Stimulated activated CD4-positive, alpha-beta T cell treated with anti-CD3 and anti-CD28 coated beads, Interleukin-1b, Interleukin-23, amount 100 ng/mL, for 48 hours (primary cell): ENCODE measurements at places on chromosomes 6 and 20.

- no peak for DNase-seq
Observed at GRCh38 chr20:50215926-50216325, 25.3 kb downstream of the CEBPB start.

DNA sequence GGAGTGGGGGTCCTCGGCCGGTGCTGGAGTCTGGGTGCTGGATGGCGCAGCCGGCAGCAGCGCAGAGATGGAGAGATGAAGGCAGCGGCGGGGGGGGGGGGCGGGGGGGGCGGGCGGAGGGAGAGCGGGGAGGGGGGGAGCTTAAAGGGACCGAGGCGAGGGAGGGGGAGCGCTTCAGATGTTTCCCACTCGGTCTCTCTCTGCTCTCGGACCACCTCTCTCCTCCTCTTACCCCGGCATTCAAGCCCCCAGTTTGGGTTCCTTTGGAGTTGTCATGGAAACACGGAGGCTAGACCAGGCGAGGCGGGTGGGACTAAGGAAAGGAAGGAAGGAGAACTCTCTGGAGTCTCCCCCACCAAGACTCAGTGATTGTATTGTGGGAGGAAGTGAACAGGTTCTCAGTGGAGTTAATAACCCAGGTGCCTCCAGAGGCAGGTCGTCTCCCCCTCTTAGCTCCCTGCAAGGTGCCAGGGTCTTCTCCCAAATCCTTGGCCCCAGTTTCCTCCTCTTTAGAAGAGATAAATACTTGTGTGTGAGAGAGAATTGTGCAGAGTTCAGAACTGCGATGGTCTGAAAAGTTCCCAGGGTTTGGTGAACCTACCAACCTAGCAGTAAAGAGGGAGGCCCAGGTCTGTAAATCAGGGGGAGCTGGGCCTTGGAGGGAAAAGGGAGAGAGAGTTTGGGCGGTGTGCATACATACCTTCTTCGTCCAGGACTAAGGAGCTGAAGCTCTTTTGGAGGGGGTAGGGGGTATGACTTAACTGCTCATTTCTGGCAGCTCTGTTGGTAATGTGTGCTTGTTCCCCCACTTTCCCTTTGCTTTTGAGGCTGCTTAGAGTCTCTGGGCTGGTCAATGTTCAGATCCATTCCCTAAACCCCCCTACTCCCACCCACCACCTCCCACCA, at the start of gene PRRT1:
Gene PRRT1, minus strand, starts transcription at position 77 of the 906 bp plus-strand sequence. CDS start 112 bp downstream, outside the sequence.
- DNase-seq: no peak

DNA sequence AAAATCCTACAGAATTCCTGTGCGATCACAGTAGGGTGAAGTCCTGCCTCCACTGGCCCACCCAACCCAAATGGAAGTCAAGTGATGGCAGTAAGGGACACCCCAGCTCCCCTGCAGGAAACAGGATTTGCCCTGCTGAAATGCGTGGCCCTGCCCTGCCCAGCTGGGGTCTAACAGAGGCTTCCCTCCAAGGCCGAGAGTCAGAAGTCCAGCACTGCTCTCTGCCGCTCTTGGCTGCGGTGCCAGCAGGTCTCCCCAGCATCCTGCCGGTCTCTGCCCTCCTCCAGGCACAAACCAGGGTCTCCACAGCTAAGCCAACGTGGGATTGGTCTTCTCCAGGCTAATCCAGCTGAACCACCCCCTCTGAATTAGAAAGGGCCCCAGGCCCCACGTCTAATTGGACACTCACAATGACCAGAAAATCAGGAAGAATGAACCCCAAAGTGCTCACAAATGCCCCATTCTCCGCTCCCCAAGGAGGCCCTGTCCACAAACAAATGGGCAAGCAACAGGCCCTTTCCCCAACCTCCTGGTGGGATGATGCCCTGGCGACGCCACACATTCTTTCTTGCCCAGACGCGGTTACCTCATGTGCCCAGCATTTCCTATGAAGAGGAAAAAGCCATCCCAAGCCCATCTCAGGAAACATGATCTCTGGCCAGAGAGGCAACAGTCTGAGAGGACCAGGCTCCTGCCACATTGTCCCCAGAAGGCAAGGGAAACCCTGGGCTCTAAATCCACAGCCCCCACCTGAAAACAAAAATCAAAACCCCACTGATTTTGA, 117.2 kb downstream of the BANF2 start:
- no peak for DNase-seq

DNA sequence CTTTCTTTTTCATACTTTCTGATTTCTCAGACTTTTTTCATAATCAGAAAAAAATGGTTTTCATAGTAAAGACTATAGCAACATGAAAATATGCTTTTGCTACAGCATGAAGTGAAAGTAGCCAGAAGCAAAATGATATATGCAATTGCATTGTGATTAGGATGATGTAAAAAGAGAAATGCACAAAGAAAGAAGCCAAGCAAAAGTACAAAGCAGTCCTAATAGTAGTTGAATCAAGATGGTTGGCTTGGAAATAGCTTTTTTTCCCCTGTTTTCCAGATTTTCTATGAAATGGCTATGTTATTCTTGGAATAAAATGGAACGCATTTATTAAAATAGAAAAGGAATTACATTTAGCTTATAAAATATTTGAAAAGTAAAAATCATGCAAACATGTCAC, 77.3 kb downstream of the SEL1L2 start:
- DNase-seq: no peak

- DNase-seq: peak; percentile 45
Observed at GRCh38 chr6:143026696-143027449, 33.8 kb upstream of the AIG1 start.

- DNase-seq: no peak
Observed at GRCh38 chr6:7730784-7731227, 4.9 kb downstream of the BMP6 start.

DNA sequence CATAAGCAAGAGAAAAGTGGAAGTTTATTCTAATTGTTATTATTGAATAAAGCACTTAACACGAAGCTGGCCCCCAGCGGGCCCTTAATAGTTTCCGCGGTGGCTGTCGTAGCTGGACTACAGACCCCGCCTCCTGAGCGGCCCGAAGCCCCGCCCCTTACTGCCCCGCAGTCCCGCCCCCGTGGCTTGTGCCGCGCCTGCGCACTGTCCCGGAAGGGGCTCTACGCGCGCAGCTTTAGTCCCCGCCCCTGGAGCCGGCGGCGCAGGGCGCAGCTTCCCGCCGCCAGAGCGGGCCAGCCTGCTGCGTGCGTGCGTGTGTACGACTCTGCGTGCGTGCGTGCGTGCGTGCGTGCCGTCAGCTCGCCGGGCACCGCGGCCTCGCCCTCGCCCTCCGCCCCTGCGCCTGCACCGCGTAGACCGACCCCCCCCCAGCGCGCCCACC, at the start of gene VAPB:
Gene VAPB, plus strand, starts transcription at position 348 of the 442 bp plus-strand sequence. CDS start 231 bp downstream, outside the sequence.
- DNase-seq: peak; percentile 96

DNA sequence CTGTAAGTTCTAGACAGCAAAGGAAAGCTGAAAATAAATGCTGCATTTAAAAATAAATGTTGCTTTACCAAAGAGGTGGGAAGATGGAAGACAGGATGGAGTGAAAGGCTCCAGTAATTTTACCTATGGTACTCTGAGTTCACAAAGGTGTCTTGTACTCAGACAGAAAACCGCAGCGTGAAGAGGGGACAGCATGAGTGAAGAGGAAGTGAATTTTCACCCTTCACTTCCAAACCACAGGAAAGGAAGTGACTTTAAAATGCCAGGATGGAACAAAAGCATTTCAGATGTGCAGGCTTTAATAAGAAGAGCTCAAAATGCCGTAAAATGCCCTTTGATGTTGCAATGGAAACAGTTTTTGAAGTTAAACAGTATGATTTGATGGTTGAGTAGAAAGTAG, 91.2 kb upstream of the TINAG start:
- no peak for DNase-seq

GRCh38 chr6:108417027-108417426, 122.2 kb downstream of the AFG1L start:
- DNase-seq: no peak

GRCh38 chr6:44697327-44697726, 309.8 kb downstream of the CDC5L start:
- DNase-seq: no peak

- no peak for DNase-seq
Observed at GRCh38 chr6:35312807-35313206, 15.2 kb downstream of the DEF6 start.

DNA sequence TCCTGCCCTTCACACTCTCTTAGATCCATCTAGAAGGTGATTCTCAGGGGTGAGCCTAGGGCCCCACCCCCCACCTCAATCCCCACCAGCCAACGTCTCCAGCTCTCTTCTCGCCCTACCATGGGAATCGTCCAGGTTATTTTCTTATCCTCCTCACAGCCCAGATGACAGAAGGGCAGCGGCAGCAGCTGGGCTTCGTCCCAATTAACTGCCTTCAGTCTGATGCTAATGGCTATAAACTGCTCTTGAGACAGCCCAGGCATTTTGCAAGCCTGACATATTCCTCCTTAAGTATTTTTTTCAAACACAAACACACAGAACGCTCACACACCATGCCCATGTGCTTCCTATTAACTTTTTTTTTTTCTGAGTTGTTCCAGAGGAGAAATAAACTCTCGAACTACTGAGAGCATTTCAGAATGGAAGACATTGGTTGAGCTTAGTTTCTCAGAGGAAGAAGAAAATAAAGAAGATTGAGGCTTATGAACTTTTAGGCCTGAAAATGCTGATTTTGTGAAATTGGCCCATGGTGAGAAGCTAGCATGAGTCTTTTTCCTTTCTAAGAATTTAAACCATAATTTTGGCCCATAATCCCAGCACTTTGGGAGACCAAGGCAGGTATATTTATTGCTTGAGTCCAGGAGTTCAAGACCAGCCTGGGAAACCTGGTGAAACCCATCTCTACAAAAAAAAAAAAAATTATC, 124.6 kb downstream of the EYA2 start:
- no peak for DNase-seq

DNA sequence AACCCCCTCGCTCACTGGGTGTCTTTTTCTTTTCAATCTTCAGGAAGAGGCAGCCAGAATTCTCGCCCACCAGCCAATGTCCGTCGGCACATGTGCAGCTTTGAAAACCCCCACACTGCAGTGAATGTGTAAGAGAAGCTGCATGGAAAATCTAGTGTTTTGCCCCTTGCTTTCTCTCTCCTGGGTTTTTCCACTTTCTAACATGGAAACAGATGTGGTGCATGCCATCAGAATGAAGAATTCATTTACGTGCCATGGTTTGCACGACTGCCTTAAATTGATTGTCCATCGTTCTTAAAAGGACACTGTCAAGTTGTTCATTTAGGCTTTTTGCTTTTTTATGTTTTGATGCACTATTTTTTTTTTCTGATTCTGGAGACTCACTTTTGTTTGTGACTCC, 117.1 kb upstream of the RAB32 start:
- DNase-seq: no peak

DNA sequence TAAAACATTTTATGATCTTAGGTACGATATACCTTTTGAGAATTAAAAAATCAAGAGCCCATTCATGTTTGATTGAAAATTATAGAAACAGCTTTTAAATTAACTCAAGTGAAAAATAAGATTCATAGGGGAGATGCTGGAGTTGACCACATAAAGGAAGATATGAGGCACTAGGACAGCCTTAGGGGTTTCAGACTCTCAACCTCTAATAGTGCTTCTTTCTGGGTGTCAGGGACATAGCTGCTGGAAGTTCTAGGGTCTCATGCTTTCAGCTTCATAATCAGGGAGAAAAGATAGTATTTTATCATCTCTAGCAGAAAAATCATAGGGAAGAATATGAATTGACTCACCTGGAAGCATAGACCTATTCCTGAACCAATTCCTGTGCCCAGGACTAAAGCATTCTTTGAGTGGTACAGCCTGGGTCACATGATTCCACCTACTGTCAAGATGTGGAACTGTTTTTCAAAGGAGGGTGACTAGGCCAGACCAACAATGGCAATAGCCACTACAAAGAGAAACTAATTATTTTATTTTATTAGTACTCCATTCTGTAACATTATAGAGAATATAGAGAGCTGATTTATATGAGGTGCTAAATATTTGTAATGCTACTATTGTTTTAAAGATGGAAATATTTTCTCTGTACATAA, 27.8 kb upstream of the CENPW start:
- no peak for DNase-seq

DNA sequence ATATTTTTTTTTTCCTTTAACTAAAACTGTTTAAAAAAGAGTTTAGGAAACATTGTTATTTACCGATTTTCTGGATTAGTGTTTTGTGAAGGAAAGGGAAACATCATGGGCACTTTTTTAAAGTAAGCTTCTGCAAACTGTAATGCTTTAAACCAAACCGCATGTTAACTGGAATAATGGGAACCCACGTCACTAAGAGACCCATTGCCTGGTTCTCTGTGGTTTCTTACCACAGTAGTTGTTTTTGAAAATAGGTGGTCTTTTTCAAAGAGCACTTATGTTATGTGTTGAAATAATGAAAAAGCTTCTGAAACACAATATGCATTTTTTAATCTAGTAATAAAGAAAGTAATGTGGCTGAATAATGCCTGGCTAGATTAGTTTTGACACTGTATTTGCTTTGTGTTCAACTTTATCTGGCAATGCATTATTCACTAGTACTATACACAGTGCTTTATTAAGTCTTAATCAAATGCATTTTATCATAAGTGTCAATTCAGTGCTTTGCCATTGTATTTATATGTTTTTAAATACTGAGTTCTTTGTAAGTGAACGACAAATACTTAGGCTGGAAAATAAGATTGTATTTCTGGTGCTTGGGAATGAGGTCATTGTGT, 754.1 kb upstream of the FLRT3 start:
- no peak for DNase-seq

GRCh38 chr6:100514660-100515059, 49.9 kb upstream of the SIM1 start:
- DNase-seq: no peak

GRCh38 chr6:51868591-51869355, 218.6 kb downstream of the PKHD1 start:
- no peak for DNase-seq

GRCh38 chr20:45462711-45463509, 6.6 kb upstream of the WFDC2 start:
- no peak for DNase-seq

- DNase-seq: no peak
Observed at GRCh38 chr6:156988276-156989158, 211.3 kb downstream of the ARID1B start.

GRCh38 chr6:11404081-11404480, 133.5 kb upstream of the TMEM170B start:
- DNase-seq: no peak

DNA sequence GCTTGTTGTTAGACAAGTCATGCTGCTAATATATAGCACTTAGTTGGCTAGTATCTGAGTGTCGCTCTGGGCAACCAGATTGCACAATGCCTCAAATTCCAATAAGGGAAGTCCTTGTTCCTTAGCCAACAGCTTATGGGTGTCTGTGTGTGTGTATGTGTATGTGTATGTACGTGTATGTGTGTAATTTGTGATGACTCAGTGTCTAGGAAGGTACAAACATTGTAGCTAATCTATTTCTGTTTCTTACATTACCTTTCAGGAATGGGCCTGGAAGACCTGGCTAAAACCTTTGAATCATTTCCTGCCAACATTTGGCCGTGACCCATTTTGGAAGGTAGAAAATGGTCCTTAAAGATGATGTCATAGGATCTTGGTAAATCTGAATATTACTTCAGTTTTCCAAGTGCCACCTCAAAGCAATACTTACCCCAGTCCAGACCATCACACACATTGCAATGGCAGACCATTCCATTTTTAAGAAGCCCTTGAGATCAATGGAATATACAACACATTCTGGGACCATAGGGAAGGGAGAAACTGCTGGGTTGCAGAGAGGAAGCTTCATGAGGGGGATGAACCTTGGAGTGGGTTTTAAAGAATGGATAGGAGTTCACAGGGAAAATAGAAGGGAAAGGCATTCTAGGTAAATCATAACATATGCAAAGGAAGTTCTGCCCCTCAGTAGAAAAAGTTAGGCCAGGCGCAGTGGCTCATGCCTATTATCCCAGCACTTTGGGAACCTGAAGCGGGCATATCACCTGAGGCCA, 25.1 kb downstream of the NEDD9 start:
- DNase-seq: no peak
